ENCODE measurements at places on chromosomes 2 and 18.

DNA sequence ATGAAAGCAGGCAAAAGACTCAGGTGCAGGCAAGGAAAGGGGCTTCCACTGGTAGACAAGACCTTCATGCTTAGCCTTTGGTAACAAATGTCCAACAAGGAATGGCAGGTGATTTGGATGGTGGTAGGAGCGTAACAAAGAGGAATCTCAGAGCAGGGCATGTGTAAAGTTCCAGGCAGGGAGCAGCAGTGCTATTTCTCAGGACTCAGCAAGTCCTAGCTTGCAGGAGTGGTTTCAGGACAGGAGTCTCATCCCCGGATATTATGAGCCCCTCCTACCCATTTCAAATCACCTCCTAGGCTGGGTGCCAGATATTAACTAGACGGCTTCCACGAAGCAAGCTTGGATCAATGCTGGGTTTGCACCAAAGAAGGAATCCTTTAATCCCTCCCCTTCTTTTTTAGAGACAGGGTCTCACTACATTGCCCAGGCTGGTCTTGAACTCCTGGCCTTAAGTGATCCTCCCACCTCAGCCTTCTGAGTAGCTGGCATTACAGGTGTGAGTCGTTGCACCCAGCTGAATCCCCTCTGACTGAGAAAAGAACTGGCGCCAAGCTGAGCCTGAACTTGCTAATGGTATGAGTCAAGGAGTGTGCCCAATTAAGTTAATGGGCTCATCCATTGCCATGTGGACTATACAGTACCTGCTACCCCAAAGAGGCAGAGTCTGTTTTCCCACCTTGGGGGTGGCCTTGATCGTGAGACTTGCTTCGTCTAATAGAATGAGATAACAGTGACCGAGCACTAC lies 190.3 kb downstream of the ARL4C start:
- DNase-seq: no peak

GRCh38 chr2:197877038-197877437 lies 72.6 kb downstream of the PLCL1 start:
- no peak for DNase-seq

DNA sequence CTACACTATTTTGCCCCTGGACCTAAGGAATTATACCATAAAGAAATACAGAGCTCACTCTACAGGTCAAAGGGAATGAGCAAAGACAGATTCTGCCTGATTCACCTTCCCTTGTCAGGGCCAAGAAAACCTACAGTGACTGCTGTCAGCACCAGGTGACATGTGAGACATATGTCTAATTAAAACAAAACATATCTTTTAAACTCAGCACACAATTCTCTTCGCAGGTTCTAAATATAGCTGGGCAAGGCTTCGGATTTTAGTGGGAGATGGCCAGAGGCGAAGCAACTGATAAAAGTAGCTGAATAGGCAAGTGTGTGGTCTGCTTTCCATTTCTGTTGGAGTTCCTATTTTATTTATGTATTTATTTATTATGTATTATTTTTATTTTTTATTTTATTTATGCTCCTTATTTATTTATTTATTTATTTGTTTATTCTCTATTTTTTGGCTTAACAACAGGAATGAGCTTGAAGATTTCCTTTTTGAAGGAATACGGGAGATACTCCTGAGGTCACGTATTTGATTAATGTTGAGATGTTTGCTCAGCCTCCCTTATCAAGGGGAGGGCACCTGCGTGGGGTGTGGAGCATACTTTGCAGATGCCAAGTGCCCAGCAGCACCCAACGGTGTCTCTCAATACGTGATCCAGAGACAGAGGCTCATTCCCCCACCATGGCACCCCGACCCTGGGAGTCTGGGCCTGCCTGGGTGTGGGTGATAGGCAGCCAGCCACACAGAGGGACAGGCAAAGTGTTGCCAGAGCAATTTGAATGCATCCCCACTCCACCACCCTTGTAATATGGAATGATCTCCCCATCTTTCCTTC lies 141.8 kb downstream of the RNF152 start:
- DNase-seq: no peak

GRCh38 chr2:165766326-165766927 lies 27.6 kb downstream of the GALNT3 start:
- no peak for DNase-seq

- no peak for DNase-seq
Measured at GRCh38 chr18:74529811-74530583, 4.3 kb upstream of the CNDP1 start.

- DNase-seq: no peak
Measured at GRCh38 chr2:118535171-118535817, 312.2 kb downstream of the EN1 start.

DNA sequence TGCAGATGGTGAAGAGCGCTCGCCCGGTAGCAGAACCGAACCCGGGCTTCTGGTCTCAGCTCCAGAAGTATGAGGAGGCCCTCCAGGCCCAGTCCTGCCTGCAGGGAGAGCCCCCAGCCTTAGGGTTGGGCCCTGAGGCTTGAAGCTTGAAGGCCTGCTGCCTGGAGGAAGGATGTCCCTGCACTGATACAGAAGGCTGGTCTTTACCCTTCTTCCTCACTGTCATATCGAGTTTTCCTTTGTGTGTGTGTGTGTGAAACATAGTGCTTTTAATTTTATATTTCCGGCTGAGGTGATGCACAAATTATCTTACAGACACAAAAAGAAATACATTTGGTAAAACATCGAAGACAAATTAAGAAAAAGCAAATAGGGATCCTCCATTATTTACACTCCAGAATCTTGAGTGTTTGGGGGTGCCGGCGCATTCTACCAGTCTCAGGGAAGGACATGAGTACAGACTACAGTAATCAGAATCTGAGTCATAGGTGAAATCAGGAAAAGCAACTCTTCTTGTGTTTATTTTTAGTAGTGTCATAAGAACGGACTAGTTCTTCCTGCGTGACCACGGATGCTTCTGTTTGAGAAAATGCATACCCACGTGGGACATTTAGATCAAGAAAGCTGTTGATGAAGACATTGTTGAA lies 1.3 kb downstream of the DUSP28 start:
- no peak for DNase-seq

DNA sequence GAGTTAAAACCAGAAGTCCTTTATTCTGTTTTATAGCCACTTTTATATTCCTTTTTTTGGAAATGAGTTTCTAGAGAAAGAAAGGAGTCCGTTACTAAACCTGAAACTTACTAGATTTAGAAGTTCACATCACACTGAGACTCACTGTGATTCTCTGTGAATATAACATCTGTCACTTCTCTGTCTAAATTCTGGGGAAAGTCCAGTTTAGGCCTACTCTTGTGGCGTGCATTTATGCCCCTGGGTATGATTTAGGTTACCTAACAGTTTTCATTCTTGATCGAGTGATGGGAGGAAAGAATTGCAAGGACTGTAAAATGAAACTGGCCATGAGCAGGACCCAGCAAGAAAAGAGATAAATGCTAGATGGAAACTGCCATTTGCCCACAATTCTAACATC lies 449.6 kb downstream of the SPAG16 start:
- DNase-seq: no peak

GRCh38 chr2:108573061-108573460 lies 38.8 kb downstream of the LIMS1 start:
- DNase-seq: no peak

GRCh38 chr2:6992794-6993228 lies 75.6 kb downstream of the RNF144A start:
- DNase-seq: no peak

- no peak for DNase-seq
Measured at GRCh38 chr2:10579876-10580514, 109.8 kb downstream of the NOL10 start.

DNA sequence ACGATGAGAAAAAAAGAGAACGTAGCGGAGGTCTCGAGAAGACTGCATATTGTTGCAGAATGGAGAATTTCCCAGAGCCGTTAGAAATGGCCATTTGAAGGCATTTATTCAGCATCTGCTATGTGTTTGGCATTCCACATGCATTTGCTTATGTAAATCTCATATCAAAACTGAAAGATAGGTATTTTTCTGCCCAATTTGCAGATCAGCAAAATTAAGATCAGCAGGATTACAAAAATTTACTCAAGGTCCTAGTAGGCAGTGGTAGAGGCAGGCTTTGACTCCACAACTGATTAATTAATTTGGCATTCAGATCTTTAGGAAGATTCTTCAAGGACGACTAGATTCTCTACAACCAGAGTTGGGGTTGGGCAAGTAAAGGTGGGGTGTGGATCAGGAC lies 1.8 kb upstream of the E2F6 start:
- DNase-seq: no peak

DNA sequence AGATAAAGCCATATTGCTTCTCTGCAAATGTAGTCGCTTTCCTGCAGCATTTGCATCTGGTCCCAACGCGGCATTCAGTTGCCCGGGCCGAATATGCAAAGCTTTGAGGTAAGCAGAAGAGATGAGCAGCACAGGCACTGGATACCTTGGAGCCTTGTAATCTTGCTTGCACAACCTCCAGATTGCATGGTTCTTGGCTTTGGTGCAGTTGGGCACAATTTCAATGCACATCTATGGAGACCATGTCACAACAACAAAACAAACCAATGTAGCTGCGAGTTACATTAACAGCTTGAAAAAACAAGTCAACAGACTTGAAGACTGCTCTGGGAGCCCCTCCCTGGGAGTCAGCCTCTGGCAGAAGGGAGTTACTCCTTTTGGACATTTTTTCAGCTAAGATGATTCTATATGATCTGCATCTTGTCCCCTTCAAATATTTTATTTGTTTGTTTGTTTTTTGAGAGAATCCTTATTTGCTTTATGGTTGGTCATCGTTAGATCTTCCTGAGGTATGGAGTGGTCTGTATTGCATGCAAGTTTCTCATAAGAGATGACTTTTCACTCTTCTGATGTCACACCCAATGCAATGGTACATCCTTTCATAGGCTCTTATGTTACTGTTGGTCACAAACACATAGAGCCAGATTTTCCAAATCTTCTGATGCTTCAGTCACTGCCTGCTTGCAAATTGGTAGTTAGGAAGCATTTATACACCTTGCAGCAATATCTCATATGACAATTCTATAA lies 113.5 kb downstream of the EFEMP1 start:
- no peak for DNase-seq

DNA sequence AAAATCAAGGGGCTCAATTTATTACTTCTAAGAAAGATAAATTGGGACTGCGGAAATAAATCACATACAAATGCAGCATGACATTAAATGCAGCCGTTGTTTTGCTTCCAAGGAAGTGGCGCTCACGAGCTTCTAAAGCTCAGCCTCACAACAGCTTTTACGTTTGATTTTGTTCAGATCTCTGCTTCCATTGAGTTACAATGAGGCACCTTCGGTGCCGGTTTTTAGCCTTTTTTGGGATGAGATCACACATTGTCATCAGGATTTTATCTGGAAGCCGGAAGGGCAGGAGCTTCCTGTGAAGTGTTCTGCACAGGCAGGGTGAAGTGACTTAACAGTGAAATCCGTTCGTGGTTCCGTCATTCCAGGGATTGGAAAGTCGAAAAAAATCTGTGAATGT lies 209.8 kb downstream of the DCDC2C start:
- DNase-seq: no peak

DNA sequence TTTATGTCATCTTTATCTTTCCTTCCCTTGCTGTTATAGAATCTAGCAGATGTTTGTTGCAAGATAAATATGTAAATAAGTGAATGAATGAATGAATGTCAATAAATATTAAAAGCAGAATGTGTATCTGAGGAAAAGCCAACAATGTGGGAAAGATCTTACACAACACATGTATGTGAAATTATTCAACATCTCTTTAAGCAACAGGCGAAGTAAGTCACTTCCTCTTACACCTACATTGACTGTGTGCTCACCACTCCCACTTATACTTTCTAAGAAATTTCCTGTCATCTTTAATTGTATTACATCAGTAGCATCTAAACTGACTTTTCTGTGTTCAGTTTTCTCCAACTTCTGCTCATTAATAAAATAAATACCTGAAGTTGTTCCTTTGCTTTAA lies 43.0 kb downstream of the RAD51AP2 start:
- no peak for DNase-seq

DNA sequence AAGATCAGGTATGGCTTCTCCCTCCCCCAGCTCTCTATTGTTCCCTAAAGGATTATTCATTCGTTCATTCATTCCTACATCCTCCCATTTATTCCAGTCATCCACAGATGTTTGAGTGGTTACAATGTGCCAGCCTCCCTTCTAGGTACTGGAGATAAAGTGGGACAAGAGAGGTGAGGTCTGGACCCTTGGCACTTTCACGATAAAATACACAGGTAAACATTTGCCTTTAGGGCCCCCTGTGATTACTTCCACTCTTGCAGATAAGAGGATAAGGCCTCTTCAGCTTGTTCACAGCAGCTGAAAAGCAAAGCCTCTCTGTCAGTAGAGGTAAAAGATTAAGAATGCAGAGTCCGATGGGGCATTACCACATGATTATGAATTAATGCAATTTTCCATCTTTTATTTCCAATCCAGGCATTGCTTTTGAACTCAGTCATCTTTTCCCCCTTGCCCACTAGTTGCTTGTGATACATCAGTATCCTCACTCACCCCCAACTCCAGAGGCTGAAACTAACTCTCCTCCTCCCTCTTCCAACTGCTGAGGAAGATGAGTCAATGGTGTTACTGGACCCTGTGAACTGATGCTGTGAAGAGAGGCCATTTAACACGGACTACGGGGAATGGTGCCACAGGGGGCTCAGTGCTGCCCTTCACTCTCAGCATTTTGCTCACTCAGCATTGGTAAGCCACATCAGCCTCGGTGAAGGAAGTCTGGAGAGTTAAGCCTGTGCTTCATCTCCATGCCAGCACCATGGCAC lies 1.1 kb upstream of the DPP4 start:
- no peak for DNase-seq

GRCh38 chr2:236284208-236284607 lies 20.0 kb upstream of the ASB18 start:
- DNase-seq: no peak

DNA sequence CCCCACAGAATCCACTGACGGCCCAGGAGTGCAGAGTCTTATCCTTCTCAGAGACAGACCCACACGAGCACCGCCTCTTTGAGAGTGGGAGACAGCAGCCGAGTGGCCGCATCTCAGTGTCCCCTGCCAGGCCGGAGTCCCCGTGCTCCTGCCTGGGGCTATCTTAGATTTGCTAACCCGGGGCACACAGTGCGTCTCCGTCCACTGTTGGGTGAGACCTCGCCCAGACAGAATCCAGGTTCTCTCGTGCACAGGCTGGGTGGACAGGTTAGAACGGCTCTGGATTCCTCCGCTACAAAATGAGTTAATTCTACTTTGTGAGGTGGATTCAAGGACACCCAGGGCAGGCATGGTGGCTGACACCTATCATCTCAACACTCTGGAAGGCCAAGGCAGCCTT lies 88.3 kb downstream of the ZNF516 start:
- DNase-seq: no peak

Data from stimulated activated CD4-positive, alpha-beta T cell treated with anti-CD3 and anti-CD28 coated beads, Interleukin-2, amount 100 ng/mL, for 48 hours (primary cell).